Putamen (tissue), 1 donor: ENCODE measurements at places on chromosomes 6 and 20.

DNA sequence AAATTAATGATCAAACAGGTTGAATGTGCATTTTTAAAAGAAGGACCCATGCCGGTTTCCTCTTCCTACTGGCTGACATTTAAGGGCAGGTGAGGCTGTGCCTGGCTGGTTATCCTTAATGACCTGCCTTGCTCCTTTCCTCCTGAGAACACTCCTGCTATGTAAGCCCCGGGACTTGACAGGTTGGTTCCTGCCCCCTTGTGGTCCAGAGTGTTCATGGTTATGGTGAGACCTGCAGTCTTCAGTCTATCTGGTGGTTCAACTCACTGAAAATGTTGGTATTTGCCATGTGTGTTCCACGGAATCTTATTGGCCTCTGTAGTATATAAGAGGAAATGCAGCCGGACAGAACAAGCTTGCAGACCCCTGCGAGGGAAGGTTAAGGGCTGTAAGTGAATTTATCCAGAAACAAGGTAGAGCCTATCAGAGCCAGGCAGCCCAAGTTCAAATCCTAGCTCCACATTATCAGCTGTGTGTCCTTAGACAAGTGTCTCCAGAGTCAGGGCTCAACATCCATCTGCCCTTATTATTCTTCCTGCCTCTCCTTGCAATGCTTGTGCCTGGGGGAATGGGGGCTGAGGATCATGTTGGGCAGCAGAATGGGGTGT is 5.2 kb upstream of the BPIFA3 start:
- DNase-seq, result peak; percentile 18

- DNase-seq, result no peak
Measured at GRCh38 chr20:1952737-1953530, 40.9 kb downstream of the PDYN start.

- no peak for DNase-seq
Measured at GRCh38 chr6:98842342-98843180, 8.2 kb downstream of the POU3F2 start.

DNA sequence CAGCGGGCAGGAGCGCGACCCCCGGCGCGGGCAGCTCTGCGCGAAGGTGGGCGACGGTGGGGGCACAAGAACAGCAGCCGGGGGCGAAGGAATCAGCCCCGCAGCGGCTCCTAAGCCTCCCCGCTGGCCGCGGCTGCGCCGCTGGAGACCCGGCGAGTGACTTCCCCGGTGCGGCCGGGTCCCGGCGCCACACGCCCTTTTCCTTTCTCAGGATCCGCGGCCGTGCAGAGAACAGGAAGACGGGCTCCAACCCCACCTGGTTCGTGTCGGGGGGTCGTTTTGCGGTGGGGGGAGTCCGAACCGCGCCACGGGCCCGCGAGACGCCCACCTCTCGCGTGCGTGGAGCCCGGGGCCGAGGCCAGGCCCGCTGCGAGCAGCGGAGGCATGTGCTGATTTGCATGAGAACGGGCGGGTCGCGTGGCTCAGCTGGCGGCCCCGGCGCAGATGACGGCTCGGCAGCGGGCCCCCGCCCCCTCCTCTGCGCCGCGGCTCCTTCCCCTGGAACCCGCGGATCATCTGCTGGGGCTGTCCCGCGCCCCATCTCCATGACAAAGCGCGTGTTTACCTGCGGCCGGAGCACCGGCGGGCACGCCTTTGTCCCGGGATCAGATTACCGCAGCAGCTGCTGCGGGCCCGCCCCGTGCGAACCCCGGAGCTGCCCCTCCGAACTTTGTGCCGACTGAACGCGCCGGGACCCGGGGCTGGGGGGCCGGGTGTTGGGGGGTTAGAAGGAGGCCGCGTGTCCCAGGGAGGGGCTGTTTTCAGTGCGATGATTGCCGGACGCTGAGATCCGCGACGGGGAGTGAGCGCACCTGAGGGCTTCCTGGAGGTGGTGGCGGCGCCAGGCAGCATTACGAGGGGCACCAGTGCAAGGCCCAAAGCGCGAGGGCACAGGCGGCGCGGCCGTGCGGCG is 4.9 kb upstream of the DLL1 start:
- DNase-seq, result no peak

DNA sequence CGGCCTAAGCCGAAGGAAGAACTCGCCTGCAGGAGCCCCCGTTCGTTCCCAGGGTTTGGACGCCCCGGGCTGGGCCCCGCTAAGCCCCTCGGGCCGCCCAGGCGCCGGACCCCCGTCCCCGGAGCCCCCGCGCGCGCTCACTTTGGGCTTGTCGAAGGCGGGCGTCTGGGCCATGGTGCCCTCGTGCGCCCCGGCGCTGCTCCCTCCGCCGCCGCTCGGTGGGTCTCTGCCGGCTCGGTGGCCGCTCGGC is 140 bp downstream of the ADA start:
- DNase-seq, result no peak
